ENCODE measurements at places on chromosomes 4 and X.

GRCh38 chr4:26746802-26747213, 113.8 kb upstream of the STIM2 start:
- DNase-seq = no peak

- DNase-seq = no peak
These were observed 55.9 kb downstream of the MID1 start for GRCh38 chrX:10564484-10564883.

DNA sequence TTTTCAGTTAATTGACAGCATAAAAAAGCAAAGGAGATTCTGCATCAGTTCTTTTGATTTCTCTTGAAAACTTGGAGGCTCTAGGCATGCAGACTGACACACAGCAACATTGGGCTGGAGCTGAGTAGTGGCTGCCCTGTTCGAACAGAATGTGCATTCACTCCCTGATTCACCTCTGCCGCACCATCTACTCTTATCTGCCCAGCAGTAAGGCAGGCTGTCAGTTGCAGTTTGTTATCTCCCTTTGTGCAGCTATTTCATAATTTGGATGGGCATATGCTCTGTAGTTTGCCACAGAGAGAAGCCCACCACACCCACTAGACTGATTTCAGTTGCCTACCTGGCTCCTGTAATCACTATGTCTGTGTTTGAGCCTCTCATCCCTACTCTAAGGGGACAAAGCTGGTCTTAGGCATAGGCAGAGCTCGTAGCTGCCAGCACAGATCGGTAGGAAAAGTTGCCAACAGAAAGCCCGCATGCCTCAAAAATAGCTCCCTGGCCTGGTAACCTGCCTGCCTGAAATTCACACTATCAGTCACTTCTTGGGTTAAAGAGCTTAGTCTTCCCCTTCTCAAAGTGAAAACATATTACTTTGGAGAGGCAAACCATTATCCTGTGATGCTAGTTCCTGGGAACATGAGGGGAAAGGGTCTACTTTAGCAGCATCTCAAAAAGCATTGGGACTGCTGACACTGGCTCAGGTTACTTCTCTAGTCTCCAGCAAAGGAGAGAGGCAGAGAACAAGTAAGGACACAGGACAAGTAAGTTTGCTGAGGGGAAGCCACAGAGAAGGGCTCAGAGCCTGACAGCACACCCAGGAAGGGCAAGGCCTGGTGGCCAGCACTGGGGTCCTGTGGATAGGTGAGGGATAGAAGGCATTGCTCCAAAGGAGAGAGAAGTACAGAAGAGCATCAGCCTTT, 75.9 kb upstream of the TMEM164 start:
- no peak for DNase-seq

- DNase-seq = no peak
These were observed 27.6 kb downstream of the FGFRL1 start for GRCh38 chr4:1038948-1039492.

- peak; percentile 53 for DNase-seq
These were observed 148.5 kb downstream of the PPP3CA start for GRCh38 chr4:101198682-101199339.

DNA sequence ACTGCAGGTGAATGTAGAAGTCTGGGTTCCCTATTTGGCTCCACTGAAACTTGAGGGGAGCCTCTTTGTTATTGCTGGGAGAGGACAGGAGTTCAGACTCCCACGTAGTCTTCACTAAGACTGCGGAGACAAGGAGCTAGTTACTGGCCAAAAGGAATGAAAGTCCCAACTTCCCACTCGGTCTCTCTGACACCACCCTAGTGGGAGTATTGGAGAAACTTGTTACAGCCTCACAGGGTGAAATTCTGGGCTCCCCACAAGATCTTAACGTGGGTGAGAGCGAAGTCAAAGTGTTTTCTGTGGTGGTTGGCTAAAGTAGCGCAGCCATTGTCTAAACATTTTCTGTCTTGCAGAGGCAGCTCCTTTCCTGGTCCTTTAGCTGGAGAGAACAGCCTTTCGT, 13.5 kb downstream of the MYOZ2 start:
- DNase-seq = no peak

DNA sequence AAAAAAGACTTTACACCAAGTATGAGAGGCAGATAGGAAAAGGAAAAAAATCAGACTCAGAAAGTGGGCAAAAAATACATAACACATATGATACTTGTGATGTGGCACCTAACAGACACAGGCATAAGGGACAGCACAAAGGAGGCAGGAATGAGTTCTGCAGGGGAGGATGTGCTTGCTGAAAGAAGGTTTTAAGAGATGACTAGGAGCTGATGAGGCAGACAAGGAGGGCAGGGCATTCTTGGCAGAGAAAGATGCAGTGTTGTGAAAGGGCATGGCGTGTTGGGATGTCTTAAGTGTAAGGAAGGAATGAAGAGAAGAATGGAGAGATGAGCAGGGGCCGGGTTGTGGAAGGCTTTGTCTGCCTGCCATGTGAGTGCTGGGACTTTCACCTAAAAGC, 49.7 kb upstream of the TMEM154 start:
- no peak for DNase-seq

DNA sequence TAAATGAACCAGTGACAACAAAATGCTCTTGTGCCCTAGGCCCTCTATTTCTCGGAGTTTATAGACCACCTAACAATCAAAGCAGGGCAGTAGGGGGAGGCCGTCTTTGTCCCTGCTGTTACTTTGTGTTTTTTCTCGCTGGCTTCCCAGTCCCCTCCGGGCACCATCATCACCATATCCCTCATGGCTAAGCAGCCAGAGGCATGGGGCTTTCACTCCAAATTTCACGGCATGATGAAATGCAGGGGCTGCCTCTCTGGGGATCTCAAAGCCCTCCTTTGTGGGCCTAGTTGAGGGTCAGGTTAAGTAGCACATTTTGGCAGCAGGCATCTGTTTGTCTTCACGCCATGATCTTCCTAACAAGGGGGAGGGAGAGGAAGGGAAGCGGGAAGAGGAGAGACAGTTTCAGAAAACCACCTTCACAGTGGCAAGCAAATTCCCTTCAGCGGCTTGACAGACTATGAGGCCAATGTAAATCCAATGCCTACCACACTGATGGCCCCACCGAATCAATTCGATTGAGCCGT, 91.9 kb downstream of the ANOS1 start:
- DNase-seq = no peak

All from NCI-H1092 (cell line).